ENCODE measurements at places on chromosomes 7 and 10. TPM values are rescaled to one million over a fixed set of nuclear protein-coding genes. Genes with fewer than 3 reads are reported as not detected.

GRCh38 chr10:131723297-131724168 lies 177.3 kb upstream of the PPP2R2D start:
- no peak for DNase-seq

DNA sequence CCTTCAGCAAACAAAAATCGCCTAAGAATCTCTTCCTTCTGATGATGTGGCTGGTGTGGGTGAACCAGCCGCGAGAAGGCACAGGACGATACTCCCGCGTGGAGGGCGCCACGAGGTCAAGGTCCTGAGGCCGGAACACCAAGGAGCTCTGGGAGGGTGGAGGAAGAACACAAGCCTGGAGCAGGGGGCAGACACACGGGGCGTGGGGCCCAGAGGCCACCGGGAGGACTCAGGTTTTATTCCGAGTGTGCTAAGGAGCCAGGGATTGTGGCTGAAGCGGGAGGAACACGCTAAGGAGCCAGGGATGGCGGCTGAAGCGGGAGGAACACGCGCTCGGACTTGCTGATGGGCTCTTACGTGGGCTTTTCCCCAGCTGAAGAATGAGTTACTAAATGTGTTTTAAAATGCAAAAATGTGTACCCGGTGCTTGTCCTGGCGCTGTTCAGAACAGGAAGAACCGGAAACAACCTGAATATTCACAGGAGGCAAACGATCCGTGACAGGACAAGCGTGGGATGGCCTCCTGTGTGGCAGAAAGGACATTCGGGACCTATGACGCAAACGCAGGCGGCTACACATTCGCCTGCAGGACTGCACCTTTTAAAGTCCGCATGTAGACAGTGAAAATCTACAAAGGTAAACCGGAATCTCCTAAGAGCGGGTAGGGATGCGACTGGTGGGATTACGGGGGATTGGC lies 64.0 kb downstream of the MAD1L1 start:
- DNase-seq = no peak

GRCh38 chr7:91814189-91814588 lies 66.3 kb downstream of the MTERF1 start:
- no peak for DNase-seq

GRCh38 chr10:133419211-133419950 lies 5.0 kb downstream of the SPRN start:
- DNase-seq = no peak

GRCh38 chr7:2975821-2976371 lies 67.8 kb downstream of the CARD11 start:
- no peak for DNase-seq

DNA sequence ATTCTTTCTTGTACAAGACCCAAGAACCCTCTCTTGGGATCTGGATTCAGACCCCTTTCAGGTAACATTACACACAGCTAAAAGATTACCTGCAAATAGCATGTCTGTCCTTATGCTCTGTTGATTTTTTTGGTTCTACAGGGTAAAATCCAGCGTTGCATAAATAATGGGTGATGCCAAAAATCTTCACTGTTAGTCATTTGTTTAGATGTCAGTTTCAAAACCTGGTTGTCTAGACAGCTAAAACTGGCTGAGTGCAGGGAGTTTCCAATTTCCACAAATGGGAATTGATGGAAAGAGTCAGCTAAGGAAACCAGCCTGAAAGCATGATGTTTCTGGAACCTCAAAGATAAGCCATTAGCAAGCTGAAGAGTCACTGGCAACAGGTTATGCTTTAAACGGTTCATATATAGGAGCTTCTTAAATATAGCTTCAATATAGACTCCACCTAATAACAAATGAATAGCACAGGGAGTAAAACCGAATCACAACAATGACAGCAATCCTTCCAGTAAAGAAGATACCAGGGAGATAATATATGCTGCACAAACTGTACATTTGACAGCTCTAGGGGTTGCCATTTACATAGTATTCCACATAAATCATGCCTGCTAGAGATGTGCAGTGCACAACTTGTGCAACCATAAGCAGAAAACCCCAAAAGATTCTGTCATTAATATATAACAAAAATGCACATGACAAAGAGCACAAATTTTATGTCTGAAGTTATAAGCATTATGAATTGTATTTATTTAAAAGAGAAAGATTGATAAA lies 20.4 kb downstream of the CCDC71L start:
- DNase-seq = peak; percentile 72

DNA sequence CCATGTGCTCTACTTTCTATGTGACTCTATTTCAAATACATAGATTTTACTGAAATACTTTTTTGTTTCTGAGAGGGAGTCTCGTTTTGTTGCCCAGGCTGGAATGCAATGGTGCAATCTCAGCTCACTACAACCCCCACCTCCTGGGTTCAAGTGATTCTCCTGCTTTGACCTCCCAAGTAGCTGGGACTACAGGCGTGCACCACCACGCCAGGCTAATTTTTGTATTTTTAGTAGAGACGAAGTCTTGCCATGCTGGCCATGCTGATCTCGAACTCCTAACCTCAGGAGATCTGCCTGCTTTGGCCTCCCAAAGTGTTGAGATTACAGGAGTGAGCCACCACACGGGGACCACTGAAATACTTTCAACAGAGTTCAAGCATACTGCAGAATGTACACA lies 3.5 kb downstream of the IDI1 start:
- no peak for DNase-seq

- DNase-seq = no peak
Observed at GRCh38 chr10:116553378-116553980, 7.7 kb downstream of the PNLIP start.

DNA sequence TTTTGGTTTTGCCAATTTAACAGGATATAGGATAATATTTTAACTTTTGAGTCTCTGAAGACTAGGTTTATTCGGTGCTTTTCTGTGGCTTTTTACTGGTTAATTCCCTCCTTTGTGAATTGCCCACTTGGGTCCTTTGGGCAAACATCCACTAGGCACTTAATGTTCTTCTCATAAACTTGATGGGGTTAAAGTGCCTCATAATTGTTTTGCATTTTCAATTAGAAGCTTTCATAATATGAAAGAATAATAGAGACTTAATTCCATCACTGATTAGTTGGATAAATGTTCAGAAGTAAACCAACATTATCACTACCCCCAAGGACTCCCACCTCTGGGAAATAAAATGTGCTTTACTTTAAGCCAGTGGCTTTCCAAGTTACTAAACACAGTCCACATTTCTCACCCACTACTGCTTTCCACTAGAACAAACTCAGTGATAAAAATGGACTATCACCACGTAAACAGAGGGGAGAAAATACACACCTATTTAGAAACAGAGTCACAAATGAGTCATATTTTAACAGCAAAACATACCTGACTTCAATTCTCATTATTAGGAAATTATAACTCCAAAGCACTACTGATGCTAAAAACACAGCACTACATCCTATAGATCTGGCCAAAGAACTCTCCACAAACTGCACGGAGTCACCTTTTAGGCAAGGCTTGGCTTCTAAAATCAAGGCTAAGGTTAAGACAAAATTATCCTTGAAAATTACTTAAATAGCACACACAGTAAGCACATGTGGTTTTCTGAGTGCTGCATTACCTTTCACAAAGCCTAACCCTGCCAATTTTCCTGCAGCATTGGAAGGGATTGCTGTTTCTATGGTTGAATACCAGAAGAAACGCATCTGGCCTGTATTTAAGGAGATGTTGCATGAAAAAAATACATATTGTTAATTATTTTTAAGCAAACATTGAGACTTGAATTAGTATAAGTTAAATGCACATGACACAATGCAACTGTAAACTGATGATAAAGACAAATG lies 41.2 kb downstream of the PARD3 start:
- DNase-seq = no peak

Gene LLCFC1
- not detected for total RNA-seq

Gene HOXA3
- 3.0 TPM for total RNA-seq

Gene PDK4
- total RNA-seq = 219 TPM

Gene DYDC2
- total RNA-seq = 0.39 TPM

Gene FAM25A
- total RNA-seq = not detected

Gene GRID2IP
- total RNA-seq = not detected

Gene ARHGAP22
- total RNA-seq = 2.7 TPM

Gene GJD4
- not detected for total RNA-seq

Gene NFE2L3
- total RNA-seq = 20.7 TPM

Gene EVX1
- total RNA-seq = not detected

Gene ATXN7L1
- 4.0 TPM for total RNA-seq

Gene SPAM1
- total RNA-seq = not detected
